ENCODE measurements at places on chromosomes 1 and 21.

- no peak for DNase-seq
Measured at GRCh38 chr1:8510041-8510823, 192.3 kb downstream of the SLC45A1 start.

DNA sequence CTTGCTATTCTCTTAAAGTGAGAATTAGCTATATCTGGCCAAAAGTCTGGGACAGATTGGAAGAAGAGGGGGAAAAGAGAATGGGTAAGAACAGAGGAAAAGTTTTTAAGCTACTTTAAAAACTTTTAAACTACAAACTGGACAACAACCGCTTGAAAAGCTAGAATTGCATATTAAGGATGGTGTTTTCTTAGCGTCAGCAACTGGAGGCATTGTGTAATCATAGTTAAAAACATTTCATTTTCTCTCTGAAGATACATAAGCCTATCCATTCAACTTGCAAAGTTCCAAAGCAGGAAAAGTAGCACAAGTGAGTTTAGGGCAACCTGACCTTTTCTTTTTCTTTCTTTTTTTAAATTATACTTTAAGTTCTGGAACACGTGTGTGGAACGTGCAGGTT lies 10.9 kb downstream of the PBX1 start:
- DNase-seq = no peak

DNA sequence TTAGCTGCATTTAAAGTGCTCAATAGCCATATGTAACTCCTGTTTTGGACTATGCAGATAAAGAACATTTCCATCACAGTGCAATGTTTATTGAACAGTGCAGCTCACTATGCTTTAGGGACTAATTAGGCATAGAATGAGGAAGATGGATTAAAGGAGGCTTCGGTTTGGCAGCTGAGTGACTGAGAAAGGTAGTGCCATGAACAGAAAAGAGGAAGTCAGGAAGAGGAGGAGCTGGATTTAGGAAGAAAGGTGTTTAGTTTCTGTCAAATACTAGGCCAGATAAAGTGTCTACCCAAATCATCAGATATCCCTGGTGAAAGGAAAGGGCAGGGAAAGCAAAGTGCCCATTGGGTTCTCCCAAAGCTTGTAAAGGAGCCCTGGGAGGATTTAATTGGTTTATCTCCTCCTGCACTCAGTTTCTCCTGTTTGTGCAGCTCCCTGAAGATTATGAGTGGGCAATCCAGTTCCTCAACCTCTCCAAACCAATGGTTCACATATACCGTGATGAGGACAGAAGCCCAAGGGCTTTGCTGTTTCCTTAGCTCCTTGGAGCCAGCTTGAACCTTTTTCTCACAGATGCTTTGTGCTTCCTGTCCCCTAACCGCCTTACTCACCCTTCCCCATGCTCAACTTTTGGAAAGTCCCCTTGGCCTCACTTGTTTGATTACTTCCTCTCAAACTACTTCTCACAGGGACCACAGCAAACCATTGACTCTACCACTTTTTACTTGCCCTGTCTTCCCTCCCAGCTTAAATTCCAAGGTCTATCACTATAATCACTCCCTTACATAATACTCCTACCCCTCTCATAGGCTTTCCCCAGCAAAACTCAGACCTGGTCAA lies 3.5 kb upstream of the RAP1A start:
- no peak for DNase-seq

DNA sequence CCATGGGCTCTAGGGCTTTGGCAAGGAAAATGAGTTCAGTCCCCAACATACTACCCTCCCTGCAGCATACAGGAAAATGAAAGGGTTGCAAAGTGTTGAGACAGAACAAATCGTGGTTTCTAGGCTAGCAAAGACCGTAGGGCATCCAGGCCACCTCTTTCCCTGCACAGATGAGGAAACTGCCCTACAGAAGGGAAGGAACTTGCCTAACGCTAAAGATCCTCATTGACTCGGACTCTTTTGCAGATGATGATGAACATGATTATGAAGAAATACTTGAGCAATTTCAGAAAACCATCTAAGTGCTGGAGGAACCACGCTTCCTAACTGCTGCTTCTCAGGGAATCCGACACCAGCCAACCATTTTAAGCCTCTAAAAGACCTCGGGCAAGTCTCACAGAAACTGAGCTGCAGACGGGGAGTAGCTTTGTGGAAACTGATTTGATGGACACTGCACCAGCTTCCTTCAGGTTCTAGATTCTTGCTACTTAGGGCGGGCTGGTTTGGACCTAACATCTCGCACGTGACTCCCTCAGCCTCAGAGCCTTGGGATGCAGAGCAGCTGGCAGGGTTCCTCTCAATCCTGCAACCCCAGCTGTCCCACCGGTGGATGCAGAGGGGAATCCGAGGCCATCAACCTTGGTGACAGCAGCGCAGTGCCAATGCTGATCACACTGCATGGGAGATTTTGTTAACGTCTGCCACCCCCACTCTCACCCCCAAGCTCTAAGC lies 13.4 kb downstream of the THEMIS2 start:
- DNase-seq = peak; percentile 26

GRCh38 chr1:201637282-201638079 lies 98.6 kb downstream of the NAV1 start:
- no peak for DNase-seq

DNA sequence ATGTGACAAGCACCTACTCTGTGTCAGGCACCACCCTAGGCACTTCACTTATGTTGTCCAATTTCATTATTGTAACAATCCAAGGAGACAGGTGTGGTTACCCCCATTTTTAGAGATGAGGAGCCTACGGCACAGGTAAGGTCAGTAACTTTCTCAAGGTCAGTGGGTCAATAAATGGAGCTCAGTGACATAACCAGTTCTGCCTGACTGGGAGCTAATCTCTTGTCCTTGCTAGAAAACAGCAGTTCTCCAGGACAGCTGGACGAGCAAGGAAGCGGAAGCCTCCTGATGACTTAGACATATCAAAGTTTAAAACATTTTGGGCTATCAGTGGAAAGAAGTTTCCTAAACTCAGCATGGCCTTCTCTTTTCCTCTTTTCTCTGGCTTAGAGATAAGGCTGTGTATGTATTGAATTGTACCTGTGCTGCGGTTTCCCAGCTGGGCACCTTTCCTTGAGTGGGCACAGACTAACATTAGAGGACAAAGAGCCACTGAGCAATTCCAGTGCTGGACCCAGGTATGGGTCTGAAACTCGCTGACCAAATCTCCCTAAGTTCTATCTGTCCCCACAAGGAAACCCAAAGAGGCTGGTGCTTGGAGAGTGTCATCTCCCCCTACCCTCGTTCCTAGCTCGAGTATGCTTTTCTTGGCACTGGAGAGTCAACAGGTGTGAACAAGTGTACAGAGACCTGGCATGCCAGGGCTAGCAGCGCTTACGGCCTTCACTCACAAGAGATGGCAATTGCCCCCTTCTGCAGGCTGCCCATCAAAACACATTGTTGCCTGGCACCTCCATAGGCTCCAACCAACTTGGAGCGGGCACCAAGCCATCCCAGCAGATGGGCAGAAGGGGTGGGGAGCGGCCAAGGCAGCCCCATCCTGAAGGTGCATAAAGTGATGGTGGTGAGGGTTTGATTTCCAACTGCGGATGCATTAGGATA lies 456.1 kb upstream of the PROX1 start:
- no peak for DNase-seq

DNA sequence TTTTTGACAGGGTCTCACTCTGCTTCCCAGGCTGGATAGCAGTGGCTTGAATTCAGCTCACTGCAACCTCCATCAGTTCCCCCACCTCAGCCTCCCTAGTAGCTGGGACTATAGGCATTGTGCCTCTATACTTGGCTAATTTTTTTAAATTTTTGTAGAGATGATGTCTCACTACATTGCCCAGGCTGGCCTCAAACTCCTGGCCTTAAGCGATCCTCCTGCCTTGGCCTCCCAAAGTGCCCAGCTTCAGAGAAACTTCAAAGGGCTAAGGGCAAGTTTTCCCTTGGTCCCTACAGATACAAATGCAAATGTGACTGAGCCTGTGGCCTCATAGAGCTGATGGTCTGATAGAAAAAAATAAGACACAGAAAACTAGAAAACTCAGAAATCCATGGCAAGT lies 52.9 kb upstream of the PRRC2C start:
- no peak for DNase-seq

All from NCI-H82 (cell line).